WTC11 (cell line): ENCODE measurements at places on chromosomes 13 and 19.

GRCh38 chr19:31511098-31511497 lies 161.9 kb upstream of the TSHZ3 start:
- no peaks in the 10 kb centered on the region for H3K36me3 ChIP-seq
- no peaks in the 10 kb centered on the region for H3K27me3 ChIP-seq
- no peak overlapping the region for H3K27ac ChIP-seq
- H3K4me1 ChIP-seq = peaks cover 22% of the 10 kb centered on the region
- no peak for DNase-seq

- DNase-seq = no peak
- H3K27me3 ChIP-seq = peaks cover 11% of the 10 kb centered on the region
- peaks cover 74% of the 10 kb centered on the region for H3K36me3 ChIP-seq
Measured at GRCh38 chr19:12350185-12350889, 15.1 kb downstream of the ZNF442 start.

GRCh38 chr19:28305513-28305912 lies 907.4 kb downstream of the UQCRFS1 start:
- peaks cover 6% of the 10 kb centered on the region for H3K4me1 ChIP-seq
- H3K4me3 ChIP-seq = no peak overlapping the region
- H3K36me3 ChIP-seq = no peaks in the 10 kb centered on the region
- no peak overlapping the region for H3K27ac ChIP-seq
- DNase-seq = no peak

GRCh38 chr13:27141746-27142145 lies 29.9 kb downstream of the USP12 start:
- no peak overlapping the region for H3K27ac ChIP-seq
- no peaks in the 10 kb centered on the region for H3K27me3 ChIP-seq
- H3K4me1 ChIP-seq = peaks cover 27% of the 10 kb centered on the region
- H3K4me3 ChIP-seq = no peak overlapping the region
- no peak for DNase-seq

DNA sequence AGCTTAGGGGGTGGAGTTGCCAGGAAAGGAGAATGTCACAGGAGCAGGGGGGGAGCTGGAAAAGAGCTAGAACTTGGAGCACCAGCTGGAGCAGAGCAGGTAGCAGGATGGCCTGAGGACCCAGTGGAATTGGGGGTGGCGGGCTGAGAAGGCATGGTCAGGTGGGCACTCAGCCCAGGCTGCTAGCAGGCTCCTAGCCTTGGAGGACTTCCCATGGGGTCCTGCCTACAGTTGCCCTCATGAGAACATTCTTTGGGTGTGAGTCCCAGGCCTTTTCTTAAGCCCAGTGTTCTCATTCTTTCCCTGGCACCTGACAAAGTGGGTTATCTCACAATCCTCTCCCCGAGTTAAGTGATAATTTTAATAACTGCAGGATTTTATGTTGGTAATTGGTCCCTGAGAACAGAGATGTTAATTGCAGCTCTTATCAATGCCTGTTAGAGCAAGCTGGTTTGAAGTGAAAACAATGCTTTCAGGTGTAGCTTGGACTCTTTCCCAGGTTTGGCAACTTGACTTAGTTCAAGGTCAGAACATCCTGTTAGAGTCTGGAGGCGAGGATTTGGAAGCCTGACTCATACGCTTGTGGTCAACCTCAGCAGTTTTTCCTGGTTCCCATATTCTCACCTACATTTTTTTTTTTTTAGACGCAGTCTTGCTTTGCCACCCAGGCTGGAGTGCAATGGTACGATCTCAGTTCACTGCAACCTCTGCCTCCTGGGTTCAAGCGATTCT lies 18.1 kb upstream of the OLFM4 start:
- H3K27ac ChIP-seq = no peak overlapping the region
- no peak for DNase-seq
- peaks cover 4% of the 10 kb centered on the region; the same call in 1 of the 2 replicates for H3K4me1 ChIP-seq
- no peaks in the 10 kb centered on the region for H3K36me3 ChIP-seq
- peaks cover under 1% of the 10 kb centered on the region; the same call in 1 of the 2 replicates for H3K27me3 ChIP-seq
